ENCODE measurements at places on chromosomes 3 and 15. TPM values are rescaled to one million over a fixed set of nuclear protein-coding genes. Genes with fewer than 3 reads are reported as not detected.

NANOGP8 gene
- total RNA-seq: not detected

ASB14 gene
- total RNA-seq: under 0.01 TPM

ZNF639 gene
- 38.1 TPM for total RNA-seq

PPM1M gene
- 34.5 TPM for total RNA-seq

IL17RB gene
- total RNA-seq: 0.11 TPM

RASL12 gene
- total RNA-seq: not detected

RLBP1 gene
- total RNA-seq: not detected
